ENCODE measurements at places on chromosomes 5 and 9.

DNA sequence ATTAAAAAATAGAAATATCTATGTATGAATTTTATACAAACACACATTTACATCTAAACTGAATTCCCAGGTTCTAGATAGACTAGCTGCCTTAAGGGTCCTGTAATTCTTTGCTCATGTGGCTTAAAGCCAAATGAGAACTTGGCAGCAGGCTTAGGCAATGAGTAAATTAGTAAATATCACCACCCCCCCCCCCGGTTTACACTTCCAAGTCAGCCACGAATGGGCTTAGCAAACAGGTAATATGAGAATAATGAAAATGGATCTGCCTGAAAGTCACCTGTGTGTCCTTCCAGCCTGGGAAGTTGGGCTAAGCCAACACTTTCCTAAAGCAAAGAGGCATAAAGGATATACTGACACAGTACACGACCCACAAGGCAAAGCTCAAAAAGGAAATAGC is 108.6 kb downstream of the KLHL3 start:
- DNase-seq, result no peak

DNA sequence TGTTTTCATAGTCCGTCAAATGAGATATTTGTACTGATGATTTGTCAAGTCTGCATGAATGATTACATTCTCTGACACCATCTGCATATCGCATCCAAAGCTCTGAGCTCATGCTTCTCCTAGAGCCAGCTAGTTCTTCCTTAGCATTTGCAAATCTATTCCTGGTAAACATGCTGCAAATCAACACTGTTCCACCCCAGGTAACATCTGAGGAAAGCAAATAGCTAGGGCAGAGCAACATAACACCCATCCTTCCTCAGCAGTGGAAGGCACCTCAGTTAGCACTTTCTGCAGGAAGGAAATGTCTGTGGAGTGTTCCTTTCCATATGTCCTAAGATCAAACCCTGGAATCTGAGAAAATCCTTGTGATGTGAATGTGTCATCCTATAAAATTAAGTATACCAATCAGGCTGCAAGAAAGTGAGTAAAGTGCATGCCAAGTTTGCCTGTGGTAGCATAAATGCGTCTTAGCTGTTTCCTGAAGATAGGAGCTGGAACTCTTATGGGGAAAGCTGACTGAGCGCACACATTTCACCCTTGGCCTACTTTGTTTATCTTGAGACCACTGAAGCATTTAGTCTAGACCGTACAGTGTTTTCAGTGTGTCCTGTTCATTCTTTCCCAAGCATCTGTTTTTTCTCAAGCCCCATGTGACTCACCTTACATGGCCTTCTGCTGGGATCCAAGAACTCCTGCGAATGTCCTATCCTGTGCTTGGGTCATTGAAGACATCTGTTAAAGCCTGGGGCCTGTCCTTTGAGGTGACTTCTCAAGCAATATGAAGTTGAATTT is 50.9 kb upstream of the STARD4 start:
- DNase-seq, result no peak

- DNase-seq, result no peak
Measured at GRCh38 chr9:96079779-96080178, 204.3 kb downstream of the ERCC6L2 start.

- no peak for DNase-seq
Measured at GRCh38 chr5:10831419-10831818, 70.4 kb upstream of the DAP start.

Data from pons (tissue), 1 donor.